ENCODE measurements at places on chromosomes 7 and 10. TPM values are rescaled to one million over a fixed set of nuclear protein-coding genes. Genes with fewer than 3 reads are reported as not detected.

Gene OGDHL
- 57.4 TPM for polyA plus RNA-seq

Gene NPSR1
- polyA plus RNA-seq, result not detected

Gene SH2D4B
- polyA plus RNA-seq, result 0.07 TPM

Gene HYAL4
- polyA plus RNA-seq, result 0.15 TPM

Gene SFRP5
- polyA plus RNA-seq, result not detected

Gene ARMH3
- polyA plus RNA-seq, result 20.0 TPM

Gene MUC3A
- 0.97 TPM for polyA plus RNA-seq

Gene IL6
- not detected for polyA plus RNA-seq

Gene HACD1
- 13.1 TPM for polyA plus RNA-seq

Gene EVX1
- polyA plus RNA-seq, result 0.11 TPM

Gene DIP2C
- 24.8 TPM for polyA plus RNA-seq

Gene PDE1C
- 4.4 TPM for polyA plus RNA-seq

Gene OPN4
- polyA plus RNA-seq, result not detected

Gene AGR3
- 1.3 TPM for polyA plus RNA-seq

Gene GARIN1A
- polyA plus RNA-seq, result 3.4 TPM

Gene TMEM130
- polyA plus RNA-seq, result 4.1 TPM

Gene ITIH5
- polyA plus RNA-seq, result 28.1 TPM

Gene GPR37
- polyA plus RNA-seq, result 1.1 TPM

Gene SCIN
- polyA plus RNA-seq, result 79.1 TPM

Gene CYCS
- polyA plus RNA-seq, result 150 TPM
